ENCODE measurements at places on chromosomes 3 and 15.

GRCh38 chr15:78914027-78914764 lies 30.6 kb downstream of the CTSH start:
- DNase-seq: peak; percentile 44

DNA sequence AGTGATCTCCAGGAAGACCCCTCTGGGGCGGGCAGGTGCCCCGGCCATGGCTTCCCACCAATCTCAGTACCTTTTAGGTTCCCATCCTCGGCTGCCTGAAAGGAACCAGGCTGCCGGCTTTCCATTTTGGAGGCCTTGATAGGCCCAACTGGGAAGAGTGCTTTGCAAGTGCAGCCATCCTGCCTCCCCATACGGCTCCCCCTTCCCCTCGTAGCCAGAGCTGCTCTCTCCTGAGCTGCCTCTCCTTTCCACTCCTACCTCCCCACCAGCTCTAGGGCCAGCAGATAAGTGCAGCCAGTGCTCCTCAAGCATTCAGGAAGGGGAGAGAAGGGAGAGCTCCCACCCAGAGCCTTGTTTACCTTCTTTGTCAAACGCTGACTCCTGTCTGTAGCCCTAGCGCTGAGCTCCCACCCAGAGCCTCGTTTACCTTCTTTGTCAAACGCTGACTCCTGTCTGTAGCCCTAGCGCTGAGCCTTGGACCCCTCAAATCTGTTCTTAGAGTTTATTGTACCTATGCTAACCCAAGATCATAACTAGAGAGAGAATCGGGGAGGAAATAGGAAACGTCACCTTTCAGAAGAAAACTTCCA lies 133.0 kb downstream of the LRRK1 start:
- DNase-seq: no peak

- peak; percentile 62 for DNase-seq
These were observed 744 bp upstream of the ALDH1A2 start for GRCh38 chr15:58066042-58066867.

DNA sequence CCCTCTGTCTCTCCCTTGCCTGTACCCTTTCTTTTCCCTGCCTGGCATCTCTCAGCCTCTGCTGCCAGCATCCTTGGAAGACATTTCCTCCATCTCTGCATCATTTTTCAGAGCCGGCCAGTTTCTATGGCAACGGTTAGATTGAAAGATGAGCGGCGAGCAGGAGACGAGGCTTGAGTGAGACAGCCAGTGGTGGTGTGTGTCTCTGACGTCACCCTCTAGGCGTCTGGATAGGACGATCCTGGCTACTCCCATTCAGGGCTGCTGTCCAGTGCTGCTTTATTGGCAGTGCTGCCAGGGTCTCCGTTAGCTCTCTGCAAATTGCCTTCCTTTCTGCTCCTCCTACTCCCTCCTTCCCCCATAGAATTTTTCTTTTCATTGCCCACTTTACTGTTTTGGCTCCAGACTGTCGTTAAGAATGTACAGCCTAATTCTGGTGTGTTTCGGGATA lies 57.9 kb downstream of the TRAK1 start:
- peak; percentile 47 for DNase-seq

DNA sequence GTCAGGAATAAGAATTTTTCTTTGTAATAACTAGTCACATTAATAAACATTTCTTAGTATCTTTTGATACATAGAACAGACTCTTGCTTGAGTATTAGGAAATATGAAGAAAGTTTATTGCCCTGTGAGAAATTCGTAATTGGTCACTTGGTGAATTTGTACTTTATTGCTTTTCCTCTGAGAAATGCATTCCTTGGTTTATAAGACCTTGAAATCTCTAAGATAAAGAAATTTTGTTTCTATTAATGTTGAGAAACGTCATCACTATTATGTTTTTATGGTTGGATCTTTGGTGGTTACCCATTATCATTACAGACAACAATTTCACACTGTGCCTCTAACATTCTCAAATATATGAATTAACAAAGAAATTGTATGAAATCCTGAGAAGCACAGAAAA lies 652.0 kb upstream of the NECTIN3 start:
- no peak for DNase-seq

DNA sequence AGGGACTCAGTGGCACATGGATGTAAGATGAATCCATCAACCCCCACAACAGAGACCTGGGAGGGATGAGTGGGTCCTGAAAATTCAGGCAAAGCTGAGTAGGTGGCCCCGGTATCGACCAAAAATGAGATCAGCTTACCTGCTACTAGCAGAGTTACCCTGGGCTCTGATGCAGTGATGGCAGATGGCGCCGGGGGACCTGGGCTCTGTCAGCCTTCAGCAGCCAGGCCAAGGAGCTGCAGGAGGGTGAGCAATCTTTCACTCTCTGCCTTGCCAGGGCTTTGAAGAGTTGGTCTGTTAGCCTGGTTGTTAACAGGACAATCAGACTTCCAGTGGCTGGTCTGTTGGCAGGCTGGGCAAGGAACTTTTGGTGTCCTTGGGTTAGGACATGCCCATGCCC lies 1054.8 kb downstream of the SI start:
- DNase-seq: no peak

- DNase-seq: no peak
These were observed 26.3 kb downstream of the CDIN1 start for GRCh38 chr15:36605604-36606263.

DNA sequence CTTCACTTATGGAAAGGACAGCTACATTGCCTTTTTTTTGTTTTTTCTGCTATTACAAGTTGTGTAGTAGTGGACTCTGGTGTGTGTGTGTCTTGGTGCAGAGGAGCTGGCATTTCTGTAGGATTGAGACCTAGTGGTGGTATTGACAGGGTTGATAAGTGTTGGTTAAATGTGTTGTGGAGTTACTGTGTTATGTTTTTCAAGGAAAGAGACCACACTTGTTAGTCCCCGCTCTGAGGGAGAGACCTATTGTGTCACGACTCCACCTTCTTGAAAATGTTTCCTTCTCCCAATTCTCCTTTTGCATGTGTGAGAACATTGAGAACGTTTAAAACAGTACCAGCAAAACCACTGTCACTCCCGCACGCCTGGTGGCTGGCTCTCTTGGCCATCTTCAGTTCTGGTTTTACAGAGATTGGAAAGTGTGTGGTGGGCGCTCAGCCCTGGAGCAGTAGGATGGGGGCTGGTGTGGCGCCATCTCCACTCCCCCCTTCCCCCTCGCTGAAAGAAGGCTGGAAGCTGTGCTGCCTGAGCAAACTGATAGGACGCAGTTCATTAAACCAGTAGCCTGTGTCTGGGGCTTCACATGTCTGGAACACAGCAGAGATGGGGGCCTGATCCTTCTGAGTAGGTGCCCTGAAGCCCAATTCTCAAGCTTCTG lies 5.5 kb downstream of the KLF13 start:
- DNase-seq: no peak

DNA sequence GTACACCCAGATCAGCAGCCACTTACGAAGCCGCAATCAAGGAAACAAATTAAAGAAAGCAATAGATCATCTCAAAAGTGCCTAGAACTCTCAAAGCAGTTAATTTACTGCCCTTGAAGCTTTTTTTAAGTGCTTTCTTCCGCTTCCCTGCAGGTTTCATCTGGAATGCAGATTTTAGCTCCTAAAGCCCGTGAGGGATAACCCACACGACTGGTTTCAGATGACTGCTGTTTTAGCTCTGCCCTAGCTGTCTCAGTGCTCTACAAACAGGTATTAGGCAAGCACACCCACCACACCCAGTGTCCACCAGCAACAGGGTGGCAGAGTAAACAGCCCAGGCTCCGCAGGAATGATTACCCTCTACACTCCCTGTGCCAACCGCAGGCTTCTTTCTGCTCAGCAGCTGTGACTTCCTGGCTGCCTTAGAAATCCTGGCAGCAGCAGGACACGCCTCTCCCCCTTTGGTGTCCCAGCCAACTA lies 126.0 kb downstream of the FMN1 start:
- DNase-seq: peak; percentile 94

DNA sequence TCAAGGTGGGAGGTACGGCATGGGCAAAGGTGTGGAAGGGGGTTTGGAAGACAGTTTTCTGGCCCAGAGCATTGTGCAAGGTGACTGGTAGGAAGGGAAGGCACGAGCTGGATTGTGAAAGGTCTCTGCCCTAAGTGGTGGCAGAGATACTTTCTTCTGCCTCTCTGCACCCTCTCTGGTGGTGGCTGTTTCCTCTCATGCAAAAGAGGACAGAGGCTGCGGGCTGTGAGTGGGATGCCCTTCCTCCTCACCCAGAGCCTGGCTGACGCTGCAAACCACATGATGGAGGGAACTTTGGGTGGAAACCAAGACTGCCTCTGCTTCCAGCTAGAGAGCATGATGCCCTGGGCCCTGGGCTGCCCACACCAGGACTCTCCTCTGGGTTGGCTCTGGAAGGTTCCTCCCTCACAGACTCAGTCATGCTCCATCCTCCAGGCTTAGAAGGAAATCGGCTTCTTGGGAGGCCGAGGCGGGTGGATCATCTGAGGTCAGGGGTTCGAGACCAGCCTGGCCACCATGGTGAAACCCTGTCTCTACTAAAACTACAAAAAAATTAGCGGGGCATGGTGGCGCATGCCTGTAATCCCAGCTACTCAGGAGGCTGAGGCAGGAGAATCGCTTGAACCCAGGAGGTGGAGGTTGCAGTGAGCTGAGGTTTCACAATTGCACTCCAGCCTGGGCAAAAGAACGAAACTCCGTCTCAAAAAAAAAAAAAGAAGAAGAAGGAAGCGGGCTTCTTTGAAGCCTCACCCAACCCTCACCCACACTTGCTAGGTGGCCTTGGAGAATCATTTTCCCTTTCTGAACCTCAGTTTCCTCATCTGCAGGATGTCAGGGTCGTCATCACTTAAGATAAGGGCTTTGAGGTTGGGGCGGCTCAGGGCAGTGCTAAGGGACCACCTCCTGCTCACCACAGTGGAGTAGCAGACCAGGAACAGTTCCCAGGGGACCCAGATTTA lies 8.3 kb downstream of the PSTPIP1 start:
- DNase-seq: no peak

DNA sequence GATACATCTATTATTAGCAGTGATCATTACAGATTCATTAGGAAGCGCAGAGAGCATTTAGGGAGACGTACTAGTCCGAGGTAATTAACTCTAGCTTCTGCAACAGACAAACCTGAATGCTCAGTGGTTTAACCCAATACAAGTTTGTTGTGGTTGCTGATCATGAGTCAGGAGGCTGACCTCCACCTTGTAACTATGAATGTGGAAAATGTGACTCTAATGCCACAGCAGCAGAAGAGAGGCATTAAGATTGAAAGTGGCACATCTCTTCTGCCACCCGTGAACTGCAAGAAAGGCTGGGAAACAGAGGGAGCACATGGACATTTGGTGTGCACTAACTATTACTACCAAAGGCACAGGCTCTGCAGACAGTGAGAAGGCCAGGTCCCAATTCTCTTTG lies 71.2 kb upstream of the C3orf80 start:
- DNase-seq: peak; percentile 12

- no peak for DNase-seq
These were observed 1.0 kb downstream of the RFX7 start for GRCh38 chr15:56242576-56243162.

DNA sequence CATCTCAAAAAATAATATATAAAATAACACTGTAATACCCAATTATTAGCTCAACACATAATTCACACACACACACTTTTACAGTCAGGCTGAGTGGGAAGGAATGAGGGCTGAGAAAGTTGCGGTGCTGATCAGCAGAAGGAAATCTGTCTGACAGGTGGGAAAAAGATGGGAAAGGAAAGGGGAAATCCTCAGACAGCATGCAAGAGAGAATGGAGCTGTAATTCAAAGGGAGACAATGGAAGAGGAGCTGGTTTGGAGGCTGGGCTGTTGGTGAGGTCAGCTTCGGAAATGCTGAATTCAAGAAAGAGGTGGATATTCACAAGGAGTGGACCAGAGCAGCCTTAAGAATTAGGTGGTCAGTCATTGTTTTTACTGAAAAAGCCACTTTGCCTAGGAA lies 121.6 kb upstream of the LMOD3 start:
- no peak for DNase-seq

- DNase-seq: no peak
These were observed 14.8 kb upstream of the NPTN start for GRCh38 chr15:73648014-73648295.

GRCh38 chr3:101890716-101891115 lies 41.4 kb downstream of the NFKBIZ start:
- DNase-seq: peak; percentile 68

GRCh38 chr3:188064831-188065493 lies 89.0 kb upstream of the LPP start:
- no peak for DNase-seq

DNA sequence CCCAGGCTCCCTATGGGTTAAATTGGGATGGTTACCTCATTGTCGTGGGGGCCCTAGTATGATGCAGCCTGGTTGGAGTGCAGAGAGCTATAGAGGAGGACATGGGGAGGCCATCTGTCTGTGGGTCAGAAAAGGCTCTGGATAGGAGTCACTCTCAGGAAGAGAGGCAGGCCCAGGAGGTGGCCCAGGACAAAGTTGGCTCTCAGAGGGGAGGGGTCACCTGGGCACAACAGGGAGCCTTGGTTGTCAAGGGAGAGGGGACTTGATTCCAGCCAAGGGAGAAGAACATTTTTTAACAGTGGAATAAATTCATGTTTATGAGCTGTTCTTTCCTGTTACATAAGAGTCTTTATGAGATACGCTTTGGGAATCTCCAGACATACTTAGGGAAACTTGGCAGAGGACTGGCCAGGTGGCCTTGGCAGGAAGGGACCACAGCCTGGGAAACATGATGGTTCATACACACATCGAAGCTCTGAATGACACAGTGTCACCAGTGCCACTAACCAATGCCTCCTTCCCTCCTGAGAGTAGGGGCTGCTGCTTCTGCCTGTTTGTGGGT lies 27.5 kb upstream of the LCTL start:
- no peak for DNase-seq

DNA sequence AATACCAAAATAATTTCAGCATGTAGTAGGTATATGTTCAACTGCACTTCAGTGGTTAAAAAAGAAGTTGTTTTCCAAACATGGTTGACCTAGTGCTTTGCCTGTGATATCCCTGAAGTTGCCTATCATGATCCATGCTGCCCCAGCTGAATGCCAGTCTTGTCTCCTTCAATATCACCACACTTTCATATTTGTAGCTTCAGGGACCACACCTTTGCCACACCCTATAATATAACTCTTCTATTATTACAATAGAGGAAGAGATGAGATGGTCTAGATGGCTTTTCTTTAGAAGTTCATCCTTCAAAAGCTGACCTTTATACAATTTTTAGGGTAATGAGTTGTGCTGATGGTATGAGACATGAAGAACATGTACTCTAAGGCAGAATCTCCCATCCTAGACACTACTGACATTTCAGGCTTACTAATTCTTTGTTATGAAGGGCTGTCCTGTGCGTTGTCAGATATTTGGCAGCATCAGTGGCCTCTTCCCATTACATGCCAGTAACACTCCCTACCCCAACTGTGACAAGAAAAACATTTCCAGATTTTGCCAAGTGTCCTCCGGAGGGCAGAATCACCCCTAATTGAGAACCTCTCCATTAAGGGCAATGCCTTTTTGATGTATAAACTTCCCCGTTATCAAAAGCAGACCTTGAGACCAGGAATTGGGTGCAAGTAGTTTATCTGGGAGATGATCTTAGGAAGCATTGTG lies 76.2 kb upstream of the PLCL2 start:
- no peak for DNase-seq

- peak; percentile 15 for DNase-seq
These were observed 159.7 kb downstream of the POLR2M start for GRCh38 chr15:57866149-57866736.

- DNase-seq: no peak
These were observed 157.6 kb downstream of the SHQ1 start for GRCh38 chr3:72690629-72691028.

Measured in kidney glomerular epithelial cell (primary cell).